ENCODE measurements at places on chromosomes 2 and 18.

DNA sequence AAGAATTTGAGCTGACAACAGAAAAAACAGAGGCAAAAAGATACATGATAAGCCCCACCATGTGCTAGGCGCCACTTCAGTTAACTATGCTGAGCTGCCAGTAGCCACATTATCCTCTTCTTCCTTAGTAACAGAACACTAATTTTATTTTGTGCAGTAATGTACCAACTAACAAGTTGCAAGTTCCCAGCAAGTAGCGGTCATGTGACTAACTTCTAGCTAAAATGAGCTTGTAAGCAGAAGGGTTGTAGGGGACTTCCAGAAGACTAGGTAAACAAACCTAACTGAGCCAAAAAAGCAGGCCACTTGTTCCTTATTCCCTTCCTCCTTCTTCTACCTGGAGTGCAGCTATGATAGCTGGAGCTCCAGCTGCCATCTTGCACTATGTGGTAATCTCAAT, 75.5 kb downstream of the DTNB start:
- DNase-seq, result no peak

GRCh38 chr2:29182920-29183319, 67.7 kb downstream of the CLIP4 start:
- no peak for DNase-seq

DNA sequence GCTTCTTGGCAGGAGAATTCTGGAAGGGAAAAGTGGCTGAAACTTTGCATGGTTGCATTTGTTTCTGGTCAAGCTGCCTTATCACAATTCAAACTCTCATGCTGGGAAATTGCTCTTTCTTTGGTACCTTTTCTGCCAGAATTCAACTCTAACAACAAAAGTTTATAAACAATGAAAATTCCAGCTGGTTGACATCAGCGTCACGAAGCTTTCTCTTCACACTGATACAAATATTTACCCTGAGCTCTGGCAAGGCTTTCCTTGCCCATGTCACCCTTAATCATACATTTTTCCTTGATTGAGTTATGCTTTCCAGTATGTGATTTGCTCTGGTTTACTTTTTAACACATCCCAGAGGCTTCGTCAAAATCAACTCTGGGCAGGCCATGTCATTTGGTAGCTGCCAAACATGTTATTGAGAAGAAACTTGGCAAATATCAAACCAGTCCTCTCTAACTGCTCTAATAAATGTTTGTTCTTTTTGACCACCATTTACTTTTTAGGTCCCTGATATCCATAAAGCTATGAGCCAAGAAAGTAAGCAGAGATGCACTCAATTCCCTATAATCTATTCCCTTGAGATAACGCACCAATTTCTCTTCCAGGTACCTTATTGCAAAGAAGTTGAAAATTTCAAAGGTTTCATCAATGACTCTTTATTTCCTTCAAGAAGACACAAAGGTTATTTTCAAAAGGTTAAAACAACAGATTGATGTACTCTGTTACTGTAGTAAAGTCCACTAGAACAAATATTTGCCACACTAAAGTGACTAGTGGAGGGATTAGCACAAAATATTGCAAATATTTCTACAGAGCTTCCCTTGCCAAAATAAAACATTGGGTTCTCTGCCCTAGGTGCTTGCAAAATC, 1241.1 kb upstream of the ZEB2 start:
- DNase-seq, result no peak

GRCh38 chr18:8507915-8508705, 101.1 kb upstream of the RAB12 start:
- DNase-seq, result no peak

- peak; percentile 17 for DNase-seq
Measured at GRCh38 chr2:143034292-143035074, 94.7 kb upstream of the ARHGAP15 start.

DNA sequence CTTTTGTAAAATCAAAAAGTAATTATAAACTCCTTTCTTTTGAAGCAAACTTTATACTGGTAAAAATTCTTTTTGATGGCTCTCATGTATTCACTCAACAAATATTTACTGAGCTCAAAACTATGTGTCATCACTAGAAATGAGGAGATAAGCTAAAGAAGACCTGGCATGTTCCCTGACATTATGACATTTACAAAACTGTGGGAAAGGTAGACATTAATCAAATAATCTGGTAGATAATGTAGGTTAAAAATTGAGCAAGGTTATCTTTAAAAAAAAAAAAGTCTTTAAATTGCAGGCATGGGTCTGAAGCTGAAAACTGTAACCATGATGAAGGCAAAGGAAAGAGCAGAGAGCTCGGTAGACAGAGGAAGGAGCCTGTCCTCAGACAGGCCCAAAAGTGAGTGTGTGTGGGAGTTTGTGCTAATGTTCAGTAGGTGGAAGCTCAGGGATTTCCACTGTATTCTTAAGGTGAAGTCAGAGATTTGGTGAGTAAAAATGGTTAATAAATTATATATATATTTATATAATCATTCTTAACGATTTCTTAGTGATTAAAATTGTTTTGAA, 612.9 kb downstream of the LRP1B start:
- DNase-seq, result no peak

GRCh38 chr2:44450806-44451205, 89.1 kb downstream of the CAMKMT start:
- no peak for DNase-seq

- no peak for DNase-seq
Measured at GRCh38 chr18:8890957-8891464, 185.7 kb downstream of the MTCL1 start.

DNA sequence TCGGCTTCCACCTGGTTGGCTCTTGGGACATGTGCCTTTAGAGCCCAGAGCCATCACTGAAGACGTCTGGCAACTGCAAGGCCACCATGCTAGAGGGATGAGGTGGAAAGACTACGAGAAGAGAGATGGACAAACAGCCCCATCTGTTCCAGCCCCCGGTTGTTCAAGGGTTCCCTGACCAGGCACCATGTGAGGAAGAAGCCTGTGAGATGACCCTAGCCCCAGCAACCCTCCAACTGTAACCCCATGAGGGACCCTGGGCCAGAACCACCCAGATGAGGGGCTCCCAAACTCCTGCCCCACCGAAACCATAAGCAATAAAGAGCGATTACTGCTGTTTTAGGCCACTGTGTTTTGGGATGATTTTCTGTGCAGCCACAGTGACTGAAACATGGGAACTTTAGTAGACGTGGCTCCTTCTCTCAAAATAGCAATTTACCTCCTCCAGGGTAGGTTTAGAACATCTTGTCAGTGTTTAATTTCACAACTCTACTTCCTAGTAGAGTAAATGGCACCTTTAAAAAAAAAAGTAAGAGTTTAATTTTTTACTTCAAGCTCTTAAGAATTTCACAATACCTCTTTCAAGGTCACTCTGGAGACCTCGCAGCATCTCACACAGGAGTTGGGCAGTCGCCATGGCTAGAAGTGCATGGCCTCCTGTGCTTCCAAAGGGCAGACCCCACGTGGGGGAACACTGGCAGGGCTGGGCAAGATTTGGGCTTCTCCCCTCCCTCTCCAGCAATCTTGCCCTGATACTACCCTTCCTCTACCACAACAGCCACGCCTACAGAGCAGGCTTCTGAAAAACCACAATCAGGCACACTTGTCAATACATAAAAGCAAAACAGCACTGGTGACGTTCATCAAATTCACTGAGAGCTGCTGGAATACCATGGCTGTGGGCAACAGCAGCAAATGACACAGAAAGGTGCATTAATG, 48.8 kb downstream of the TMEM163 start:
- no peak for DNase-seq

GRCh38 chr2:101356521-101356920, 30.8 kb downstream of the CREG2 start:
- no peak for DNase-seq

- no peak for DNase-seq
Measured at GRCh38 chr18:31484461-31484860, 13.5 kb upstream of the DSG2 start.

- DNase-seq, result no peak
Measured at GRCh38 chr2:2590141-2590540, 259.1 kb upstream of the MYT1L start.

DNA sequence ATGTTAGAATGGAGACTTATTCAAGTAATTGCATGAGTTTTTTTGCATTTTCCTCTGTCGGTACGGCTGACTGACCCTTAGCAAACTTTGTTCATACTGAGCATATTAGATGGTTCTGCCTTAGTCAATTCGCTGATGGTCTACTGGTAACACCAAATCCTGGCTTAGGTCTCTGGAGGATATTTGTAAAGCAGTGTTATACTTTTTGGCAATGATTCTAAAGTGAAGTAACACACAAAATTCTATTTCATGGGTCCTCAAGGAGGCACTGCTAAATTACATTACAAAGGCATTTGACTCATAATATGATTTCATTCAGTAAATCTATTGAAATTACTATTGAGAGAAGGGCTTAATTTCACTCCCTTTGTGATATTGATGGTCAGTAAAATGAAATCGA, 246.8 kb upstream of the RASGRP3 start:
- DNase-seq, result no peak

DNA sequence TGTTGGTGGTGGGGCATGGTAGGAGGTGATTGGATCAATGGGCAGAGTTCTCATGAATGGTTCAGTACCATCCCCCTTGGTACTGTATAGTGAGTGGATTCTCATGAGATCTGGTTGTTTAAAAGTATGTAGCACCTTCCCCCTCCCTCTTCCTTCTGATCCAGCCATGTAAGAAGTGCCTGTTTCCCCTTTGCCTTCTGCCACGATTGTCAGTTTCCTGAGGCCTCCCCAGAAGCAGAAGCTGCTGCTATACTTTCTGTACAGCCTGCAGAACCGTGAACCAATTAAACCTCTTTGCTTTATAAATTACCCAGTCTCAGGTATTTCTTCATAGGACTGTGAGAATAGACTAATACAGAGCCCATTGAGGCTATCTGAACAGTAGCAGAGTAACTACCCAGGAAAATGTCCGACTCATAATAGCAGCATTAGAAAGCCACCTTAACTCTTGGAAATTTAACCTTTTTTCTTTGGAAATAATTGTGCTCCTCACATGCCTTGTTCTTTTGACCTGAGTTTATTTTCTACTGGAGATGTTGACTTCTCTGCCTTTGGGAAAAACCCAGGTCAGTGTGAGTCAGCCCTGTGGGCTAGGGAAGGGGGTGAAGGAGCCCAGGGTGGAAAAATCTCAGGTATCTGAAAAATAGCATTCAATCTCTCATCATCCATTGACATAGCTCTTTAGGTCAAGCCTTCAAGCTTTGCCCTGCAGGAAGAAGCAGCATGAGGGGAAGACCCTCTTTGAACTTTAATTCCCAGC, 18.1 kb downstream of the CYP1B1 start:
- DNase-seq, result no peak

DNA sequence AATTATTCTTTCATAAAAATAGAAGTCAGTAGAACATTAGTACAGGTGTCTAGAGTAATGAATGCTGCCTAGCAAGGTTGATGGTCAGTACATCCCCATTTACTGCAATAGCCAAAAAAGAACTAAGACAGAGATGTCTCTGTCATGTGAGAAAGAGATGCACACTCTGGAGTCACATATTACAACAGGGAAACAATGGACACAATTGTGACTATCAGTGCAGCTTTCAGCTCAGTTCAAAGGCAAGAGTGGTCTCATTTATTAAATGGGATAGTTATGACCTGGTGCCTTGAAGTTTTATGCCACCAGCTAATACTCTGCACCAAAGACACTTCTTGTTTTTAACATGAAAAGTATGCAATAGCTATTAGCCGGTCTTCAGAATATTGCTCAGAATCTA, 194.9 kb upstream of the CHAC2 start:
- DNase-seq, result no peak

GRCh38 chr2:25954199-25954752, 28.0 kb downstream of the KIF3C start:
- DNase-seq, result no peak

GRCh38 chr18:58991167-58991798, 126.6 kb downstream of the ZNF532 start:
- no peak for DNase-seq

- no peak for DNase-seq
Measured at GRCh38 chr2:2931318-2932075, 446.1 kb downstream of the EIPR1 start.

DNA sequence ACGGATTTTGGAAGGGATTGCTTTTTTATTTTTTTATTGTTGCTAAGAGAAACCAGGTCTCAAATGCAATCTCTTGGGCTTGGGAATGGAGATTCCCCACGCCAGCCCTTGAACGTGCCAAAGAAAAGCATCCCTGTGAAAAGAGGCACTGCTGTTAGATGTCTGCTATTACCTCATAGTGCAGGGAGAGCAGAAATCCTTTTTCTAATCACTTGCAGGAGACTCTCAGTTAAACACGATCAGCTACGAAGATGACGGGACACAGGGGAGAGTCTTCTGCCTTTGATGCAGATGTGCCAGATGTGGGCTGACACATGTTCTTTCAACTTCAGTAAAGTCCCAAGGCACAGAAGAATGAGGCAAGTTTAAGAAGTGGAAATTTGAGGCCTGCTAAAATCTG, 381.6 kb upstream of the TRIB2 start:
- DNase-seq, result no peak

GRCh38 chr2:98009887-98010760, 14.4 kb upstream of the TMEM131 start:
- no peak for DNase-seq

- no peak for DNase-seq
Measured at GRCh38 chr2:112887964-112888749, 22.8 kb upstream of the IL37 start.

GRCh38 chr2:216574046-216574445, 59.2 kb upstream of the IGFBP2 start:
- DNase-seq, result no peak

GRCh38 chr2:55155764-55156281, 76.3 kb downstream of the CLHC1 start:
- no peak for DNase-seq

GRCh38 chr18:54480616-54481015, 110.4 kb upstream of the DYNAP start:
- no peak for DNase-seq

GRCh38 chr2:222490131-222490530, 65.8 kb downstream of the SGPP2 start:
- no peak for DNase-seq

DNA sequence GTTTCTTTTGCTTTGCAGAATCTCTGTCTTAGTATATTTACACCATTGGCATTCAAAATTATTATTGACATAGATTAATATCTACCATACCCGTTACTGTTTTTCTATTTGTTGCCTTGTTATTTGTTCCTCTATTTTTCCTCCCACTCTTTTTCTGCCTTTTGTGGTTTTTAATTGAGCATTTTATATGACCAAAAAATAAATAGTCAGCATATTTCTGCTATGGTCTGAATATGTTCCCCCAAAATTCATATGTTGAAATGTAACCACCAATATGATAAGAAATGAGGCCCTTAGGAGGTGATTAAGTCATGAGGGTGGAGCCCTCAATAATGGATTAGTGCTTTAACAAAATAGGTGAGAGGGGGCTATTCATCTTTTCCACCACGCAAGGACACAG, 35.3 kb downstream of the ADRA2B start:
- DNase-seq, result no peak

- DNase-seq, result no peak
Measured at GRCh38 chr2:216635701-216636550, 2.7 kb downstream of the IGFBP2 start.
